ENCODE measurements at places on chromosomes 2 and 18.

- DNase-seq: no peak
These were observed 178.2 kb upstream of the EPHA4 start for GRCh38 chr2:221750316-221750715.

DNA sequence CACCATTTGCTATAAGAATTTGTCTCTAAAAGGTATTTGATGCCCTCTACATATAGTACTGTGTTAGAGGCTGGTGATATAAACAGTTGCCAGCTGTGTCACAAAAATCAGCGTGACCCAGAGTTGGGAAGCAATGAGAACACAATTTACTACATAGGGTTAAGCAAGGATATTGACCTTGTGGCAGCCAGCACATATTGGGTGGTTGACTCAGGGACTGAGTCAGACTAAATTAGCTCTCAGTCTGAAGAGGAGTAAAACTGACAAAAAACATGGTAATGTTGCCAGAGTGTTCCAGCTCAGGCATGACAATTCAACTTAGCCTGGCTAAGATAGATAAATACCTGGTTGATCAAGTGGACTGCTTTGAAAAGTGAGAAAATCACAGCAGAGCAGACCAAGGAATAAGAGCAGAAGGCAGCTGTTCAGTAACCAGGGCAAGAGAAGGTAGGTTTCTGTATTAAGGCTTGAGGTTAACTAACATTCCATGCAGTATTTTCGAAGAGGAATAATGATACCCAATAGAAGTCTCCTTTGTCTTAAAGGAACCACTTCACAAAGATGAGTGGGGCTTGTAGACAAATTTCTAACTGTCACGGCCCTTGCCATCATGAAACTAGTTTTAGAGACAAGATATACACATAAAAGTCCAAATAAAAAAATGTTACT lies 108.2 kb upstream of the ERBB4 start:
- DNase-seq: no peak

DNA sequence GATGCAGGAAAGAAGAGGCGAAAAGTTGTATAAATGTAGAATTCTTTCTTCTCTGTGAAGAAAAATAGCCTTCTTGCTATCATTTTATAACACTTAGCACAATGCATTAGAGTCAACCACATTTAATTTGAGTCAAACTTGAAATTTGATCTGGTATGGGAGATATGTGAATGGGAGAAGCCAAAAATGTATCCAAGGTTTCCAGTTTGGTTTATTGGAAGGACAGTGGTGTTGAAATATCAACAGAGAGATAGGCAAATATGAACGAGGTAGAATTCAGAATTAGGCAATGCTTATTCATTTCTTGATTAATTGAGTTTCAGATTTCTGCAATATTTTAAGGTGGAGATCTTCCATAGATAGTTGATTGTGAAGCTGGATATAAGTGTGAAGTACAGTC lies 991.9 kb upstream of the CHAC2 start:
- no peak for DNase-seq

DNA sequence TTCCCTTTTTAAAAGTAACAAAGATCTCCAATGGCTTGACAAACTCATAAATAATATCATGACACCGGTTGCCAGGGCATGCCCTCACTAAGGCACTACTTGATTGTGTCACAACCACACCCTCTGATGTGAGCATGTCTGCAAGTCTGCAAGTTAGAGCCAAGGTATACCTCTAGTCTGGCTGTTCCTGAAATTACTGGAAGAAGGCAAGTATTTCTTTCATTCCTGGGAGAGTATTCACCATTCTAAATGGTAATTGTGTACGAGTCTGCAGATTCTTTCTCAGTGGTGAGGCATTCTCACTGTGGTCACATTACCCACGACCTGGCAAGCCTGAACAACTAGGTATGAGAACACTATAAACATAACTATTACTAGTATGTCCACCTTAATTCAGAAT lies 25.7 kb upstream of the RNU4ATAC start:
- DNase-seq: no peak

DNA sequence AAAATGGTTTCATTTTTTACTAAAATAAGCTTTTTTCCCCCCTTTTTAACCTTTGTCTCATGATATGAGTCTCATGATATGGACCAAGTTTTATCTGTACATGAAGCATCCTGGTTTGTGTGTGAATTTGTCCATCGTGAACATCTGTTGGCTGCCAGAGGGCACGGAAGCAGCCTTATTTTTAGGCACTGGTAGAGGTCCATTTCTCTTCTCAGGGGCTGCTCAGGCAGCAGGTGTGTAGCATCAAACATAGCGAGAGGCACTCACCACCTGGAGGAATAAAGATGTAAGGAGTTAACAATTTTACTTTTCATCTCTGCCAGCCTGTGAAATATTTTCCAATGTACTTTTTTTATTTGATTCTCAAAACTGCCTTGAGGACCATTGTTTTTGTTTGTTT lies 134.5 kb downstream of the RHBDD1 start:
- DNase-seq: no peak

- no peak for DNase-seq
These were observed 149.4 kb upstream of the KLF7 start for GRCh38 chr2:207315131-207315530.

DNA sequence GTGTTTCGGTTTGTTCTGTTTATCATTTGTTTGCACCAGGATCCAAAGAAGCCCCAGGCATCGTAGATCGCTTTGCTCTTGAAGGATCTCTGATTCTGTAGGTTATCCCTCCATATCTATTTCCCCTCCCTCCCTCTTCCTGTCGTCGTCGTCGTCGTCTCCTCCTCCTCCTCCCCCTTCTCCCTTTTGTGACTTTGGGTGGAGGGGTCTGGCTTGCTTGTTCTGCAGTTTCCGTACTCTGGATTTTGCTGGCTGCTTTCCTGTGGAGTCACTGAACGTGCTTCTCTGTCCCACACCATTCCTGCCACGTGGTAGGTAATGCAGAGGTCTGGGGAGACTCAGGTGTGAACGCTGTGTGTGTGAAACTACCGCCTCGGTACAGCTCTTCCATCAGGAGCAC lies 225.0 kb downstream of the LDLRAD4 start:
- no peak for DNase-seq

GRCh38 chr18:5456577-5457461 lies 87.0 kb downstream of the EPB41L3 start:
- DNase-seq: no peak

GRCh38 chr2:1887915-1888314 lies 143.6 kb upstream of the PXDN start:
- no peak for DNase-seq

DNA sequence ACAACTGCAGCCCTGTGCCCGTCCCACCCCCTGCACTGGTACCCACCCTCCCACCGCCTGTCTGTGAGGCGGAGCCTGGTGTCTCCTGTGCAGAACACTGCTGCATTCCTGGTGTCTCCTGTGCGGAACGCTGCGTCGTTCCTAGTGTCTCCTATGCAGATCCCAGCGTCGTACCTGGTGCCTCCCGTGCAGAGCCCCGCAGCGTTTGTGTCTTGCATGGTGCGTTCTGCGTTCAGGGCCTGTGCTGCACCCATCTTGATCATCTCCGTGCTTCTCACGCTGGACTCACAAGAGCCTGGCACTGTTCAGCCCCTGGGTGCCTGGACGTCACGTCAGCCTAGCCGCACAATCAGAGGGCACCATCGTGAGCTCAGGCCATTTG lies 248.6 kb upstream of the SALL3 start:
- no peak for DNase-seq
